ENCODE measurements at places on chromosomes 12 and 14.
A peak's percentile ranks its signal among the peaks of the same experiment; 100 is the strongest.

GRCh38 chr12:91959220-91959619 is 186.4 kb downstream of the BTG1 start:
- DNase-seq: no peak

- DNase-seq: no peak
Observed at GRCh38 chr14:32256576-32256975, 53.5 kb upstream of the RNU6-8 start.

- DNase-seq: no peak
Observed at GRCh38 chr14:91244501-91244901, at the start of gene GPR68. Gene GPR68 (minus strand): TSS chr14:91244704. CDS start chr14:91235050, 9,654 bp downstream.

DNA sequence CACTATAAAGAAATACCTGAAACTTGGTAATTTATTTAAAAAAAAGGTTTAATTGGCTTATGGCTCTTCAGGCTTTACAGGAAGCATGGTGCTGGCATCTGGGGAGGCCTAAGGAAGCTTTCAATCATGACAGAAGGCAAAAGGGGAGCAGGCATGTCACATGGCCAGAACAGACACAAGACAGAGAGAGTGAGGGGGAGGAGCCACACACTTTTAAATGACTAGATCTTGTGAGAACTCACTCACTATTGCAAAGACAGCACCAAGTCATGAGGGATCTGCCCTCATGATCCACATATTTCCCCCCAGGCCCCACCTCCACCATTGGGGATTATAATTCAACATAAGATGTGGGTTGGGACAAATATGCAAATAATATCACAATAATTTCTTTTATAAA is 355.6 kb downstream of the DAD1 start:
- no peak for DNase-seq

GRCh38 chr14:69879175-69880043 is at the start of gene SMOC1:
Gene SMOC1 (plus strand): TSS chr14:69879416. CDS start chr14:69879679, 263 bp downstream.
- DNase-seq: peak; percentile 89

GRCh38 chr12:98319716-98320425 is 195.5 kb upstream of the TMPO start:
- no peak for DNase-seq

- DNase-seq: no peak
Observed at GRCh38 chr14:64110802-64111201, 183.4 kb downstream of the ESR2 start.

DNA sequence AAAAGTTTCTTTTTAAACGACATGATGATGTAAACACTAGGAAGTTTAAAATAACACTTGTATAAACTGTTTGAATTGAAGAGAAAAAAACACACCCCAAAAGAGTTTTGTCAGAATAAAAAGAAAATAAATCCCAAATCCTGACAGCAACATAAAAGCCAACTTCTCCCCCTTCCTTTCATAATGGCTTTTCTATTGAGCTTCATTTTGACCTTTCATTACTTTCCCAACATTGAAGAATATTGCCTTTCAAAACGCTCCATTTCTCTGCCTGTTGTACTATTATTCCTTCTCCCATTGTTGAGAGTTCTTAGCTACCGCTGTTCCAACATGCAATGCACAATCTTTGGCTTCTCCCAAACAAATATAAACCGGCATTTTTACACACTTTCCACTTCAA is 448.5 kb downstream of the BCAT1 start:
- DNase-seq: no peak

DNA sequence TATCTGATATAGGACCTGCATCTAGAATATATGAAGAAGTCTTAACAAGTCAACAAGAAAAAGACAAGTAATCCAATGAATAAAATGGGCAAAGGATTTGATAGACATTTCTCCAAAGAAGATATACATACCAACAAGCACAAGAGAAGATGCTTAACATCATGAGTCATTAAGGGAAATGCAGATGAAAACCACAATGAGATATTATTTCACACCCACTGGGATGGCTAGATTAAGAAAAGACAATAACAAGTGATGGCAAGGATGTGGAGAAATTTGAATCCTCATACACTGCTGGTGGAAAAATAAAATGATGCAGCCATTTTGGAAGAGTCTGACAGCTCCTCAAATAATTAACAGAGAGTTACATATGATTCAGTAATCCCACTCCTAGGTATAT is 502.6 kb downstream of the FUT8 start:
- DNase-seq: no peak

DNA sequence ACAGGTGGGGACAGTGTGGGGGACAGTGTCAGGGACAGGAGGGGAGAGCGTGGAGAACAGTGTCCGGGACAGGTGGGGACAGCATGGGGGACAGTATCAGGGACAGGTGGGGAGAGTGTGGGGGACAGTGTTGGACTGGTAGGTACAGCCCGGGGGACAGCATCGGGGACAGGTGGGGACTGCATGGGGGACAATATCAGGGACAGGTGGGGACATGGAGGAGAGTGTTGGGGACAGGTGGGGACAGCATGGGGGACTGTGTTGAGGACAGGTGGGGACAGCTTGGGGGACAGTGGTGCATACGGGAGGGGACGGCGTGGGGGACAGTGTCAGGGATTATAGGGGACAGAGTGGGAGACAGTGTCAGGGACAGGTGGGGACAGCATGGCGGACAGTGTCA is 212.3 kb downstream of the TMEM121 start:
- DNase-seq: no peak

GRCh38 chr14:50750323-50750722 is 80.6 kb downstream of the NIN start:
- DNase-seq: no peak

- no peak for DNase-seq
Observed at GRCh38 chr12:58419196-58419760, 477.9 kb downstream of the ATP23 start.

GRCh38 chr14:38171197-38171596 is 36.5 kb upstream of the SSTR1 start:
- DNase-seq: no peak

GRCh38 chr14:54267172-54267571 is 129.6 kb upstream of the CDKN3 start:
- DNase-seq: no peak

GRCh38 chr14:89351516-89352404 is 65.3 kb downstream of the FOXN3 start:
- DNase-seq: no peak

GRCh38 chr14:104254735-104255400 is 116.5 kb downstream of the KIF26A start:
- DNase-seq: no peak

- no peak for DNase-seq
Observed at GRCh38 chr14:79413734-79414428, 797.4 kb downstream of the DIO2 start.

DNA sequence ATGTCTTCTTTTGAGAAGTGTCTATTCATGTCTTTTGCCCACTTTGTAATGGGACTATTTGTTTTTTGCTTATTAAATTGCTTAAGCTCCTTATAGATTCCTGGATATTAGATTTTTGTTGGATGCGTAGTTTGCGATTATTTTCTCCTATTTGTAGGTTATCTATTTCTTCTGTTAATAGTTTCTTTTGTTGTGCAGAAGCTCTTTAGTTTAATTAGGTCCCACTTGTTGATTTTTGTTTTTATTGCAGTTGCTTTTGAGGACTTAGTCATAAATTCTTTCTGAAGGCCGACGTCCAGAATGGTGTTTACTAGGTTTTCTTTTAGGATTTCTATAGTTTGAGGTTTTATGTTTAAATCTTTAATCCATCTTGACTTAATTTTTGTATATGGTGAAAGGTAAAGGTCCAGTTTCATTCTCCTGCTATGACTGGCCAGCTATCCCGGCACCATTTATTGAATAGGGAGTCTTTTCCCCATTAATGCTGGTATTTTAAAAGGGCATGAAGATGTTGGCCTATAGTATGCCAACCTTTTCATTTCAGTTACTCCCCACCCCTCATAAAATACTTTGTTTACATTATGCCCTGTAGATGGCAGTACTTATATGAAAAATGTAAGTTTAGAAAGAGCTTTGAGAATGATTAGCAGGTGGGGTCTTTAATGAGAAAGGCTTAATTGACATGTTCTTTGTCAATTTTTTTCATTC is 62.9 kb upstream of the PSMA6 start:
- DNase-seq: no peak

DNA sequence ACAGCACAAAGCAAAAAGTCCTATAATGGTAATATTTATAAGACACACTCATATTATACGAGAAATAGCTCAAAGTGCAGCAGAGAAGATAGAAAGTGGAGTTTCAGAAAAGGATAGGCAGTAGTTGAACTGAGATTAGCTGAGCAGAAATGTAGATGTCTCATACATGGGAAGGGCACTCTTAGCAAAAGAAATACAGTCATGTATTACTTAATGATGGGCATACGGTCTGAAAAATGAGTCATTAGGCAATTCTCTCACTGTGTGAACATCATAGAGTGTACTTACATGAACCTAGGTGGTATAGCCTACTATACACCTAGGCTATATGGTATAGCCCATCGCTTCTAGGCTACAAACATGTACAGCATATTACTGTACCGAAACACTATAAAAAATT is 671.3 kb downstream of the RPS29 start:
- DNase-seq: no peak

- no peak for DNase-seq
Observed at GRCh38 chr14:73259837-73260236, 22.5 kb downstream of the PAPLN start.

GRCh38 chr14:34718750-34719304 is 4.4 kb upstream of the CFL2 start:
- DNase-seq: no peak

DNA sequence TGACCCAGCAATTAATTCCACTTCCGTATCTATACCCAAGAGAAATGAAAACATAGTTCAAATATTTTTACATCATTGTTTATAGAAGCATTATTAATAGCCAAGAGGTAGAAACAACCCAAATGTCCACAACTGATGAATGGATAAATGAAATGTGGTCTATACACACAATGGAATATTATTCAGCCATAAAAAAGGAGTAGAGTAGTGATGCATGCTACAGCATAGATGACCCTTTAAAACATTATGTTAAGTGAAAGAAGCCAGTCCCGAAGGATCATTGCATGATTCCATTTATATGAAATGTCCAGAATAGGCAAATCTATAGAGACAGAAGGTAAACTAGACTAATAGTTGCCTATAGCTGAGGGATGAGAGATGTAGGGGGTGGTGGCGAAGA is 29.3 kb downstream of the TGFB3 start:
- no peak for DNase-seq

DNA sequence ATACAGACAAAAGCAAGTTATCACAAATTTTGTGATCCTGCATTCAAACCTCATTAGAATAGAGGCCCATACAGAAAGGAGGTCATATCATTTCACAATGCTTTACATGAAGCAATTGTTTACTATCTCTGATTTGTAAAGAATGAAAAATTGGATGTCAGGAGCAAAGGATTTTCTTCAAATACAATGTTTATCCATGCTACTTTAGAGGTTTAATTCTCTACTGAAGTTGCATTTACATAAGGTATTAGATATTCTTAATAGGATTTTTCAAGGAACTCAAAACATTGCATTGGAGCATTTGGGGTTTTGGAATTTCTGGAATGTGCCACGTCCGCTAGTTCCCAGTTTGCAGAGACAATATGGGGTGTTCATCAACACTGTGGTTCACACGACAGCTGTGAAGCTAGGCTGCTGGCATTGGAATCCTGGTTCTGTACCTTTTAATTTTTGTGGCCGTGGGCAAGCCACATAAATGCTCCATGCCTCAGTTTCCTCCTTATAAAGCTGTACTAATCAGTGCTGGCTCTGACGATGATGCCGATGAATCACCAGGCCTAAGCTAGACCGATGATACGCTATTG is 174.8 kb downstream of the APAF1 start:
- no peak for DNase-seq

Data from neural crest cell (in vitro differentiated cells).